Fibroblast of skin of abdomen (primary cell): ENCODE measurements at places on chromosomes 7 and 10.

DNA sequence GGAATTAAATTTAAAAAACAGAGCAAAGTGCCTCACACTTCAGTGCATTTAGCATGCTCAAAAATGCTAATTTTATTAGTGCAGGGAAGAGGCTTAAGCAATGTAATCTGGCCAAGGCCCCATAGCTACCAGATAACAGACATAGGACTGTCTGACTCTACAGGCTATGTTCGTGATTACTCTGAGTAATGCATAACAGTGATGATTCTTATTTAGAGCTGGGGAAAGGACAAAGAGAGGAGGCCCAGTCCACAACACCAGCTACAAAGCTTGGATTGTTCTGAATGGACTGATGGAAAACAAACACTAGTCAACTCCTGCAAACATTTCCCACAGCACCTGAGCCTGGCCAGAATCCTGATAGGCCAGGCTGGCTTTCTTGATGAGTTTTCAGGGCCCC is 8.4 kb upstream of the CH25H start:
- DNase-seq = no peak

- DNase-seq = no peak
These were observed 41.1 kb upstream of the NFKB2 start for GRCh38 chr10:102354451-102354850.

DNA sequence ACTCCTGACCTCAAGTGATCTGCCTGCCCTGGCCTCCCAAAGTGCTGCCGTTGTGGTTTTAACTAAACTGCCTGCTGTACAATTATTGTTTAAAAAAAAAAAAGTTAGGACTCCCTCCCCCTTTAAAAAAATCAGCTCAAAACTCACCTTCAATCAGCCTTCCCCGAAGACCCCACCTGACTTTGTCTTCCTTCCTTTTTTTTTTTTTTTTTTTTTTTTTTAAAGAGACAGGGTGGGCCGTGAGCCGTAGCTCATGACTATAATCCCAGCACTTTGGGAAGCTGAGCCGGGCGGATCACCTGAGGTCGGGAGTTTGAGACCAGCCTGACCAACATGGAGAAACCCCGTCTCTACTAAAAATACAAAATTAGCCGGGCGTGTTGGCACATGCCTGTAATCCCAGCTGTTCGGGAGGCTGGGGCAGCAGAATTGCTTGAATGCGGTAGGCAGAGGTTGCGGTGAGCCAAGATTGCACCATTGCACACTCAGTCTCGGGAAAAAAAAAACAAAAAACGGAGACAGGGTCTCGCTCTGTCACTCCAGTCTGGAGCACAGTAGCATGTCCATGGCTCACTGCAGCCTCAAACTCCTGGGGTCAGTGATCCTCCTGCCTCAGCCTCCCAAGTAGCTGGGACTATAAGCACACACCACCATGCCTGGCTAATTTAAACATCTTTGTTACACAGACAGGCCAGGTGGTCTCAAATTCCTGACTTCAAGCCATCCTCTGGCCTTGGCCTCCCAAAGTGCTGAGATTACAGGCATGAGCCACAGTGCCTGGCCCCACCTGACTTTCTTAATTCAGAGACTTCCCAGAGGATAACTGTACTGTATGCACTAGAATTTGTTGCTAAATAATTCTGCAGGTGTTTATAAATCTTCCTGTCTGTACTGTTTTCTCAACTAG is 3.2 kb downstream of the FIS1 start:
- DNase-seq = no peak

DNA sequence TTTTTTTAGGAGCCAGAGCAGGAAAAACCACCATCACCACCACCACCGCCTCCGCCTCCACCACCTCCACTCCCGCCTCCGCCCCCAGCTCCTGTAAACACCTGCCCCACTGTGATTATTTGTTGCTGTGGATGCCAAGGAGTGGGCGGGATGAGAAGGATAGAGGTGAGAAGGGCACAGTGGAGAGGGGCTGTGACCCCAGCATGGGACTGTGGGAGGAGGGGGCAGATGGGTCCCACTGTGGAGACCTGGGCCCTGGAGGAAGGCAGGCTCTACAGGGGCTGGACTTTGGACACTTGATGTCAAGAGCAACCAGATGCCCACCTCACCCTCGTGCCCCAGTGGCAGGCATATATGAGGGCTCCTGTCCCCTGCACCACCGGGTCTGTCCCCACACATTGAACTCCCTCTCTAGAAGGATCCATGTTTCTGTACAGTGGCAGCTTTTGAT is 24.7 kb downstream of the ANTXRL start:
- no peak for DNase-seq

DNA sequence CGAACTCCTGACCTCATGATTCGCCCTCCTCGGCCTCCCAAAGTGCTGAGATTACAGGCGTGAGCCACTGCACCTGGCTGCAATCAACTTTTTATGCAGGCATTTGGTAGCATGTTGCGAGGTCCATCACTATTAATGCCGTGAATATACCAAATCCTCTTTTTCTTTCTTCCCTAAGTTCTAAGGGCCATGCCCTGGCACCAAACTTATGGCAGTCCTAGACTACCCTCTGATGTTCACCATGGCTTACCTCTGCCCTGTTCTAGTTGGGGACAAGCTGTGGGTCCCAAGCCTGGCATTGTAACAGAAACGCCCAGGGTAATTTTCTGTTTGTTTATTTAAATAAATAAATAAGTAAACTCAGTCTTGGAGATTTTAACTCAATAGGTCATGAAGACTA is 13.3 kb downstream of the PRSS2 start:
- DNase-seq = no peak

- DNase-seq = peak; percentile 44
These were observed 260.1 kb downstream of the BMPER start for GRCh38 chr7:34165466-34165865.

DNA sequence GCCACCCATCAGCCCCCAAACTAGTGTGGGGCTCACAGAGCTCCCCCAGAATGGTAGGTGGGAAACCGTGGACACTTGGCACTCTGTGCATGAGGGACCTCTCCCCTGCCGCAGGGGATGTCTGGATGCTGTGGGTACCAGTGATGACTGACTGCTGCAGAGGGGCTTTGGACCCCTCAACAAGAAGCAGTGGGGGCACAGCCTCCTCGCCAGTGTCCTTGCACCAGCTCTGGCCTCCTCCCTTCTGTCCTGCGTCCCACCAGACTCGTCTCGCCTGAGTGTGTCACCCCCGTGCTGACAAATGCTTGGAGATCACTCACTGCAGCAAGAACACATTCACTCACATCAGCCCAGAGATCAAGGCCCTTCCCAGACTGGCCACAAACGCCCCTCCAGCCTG is 37.3 kb upstream of the R3HCC1L start:
- DNase-seq = no peak

DNA sequence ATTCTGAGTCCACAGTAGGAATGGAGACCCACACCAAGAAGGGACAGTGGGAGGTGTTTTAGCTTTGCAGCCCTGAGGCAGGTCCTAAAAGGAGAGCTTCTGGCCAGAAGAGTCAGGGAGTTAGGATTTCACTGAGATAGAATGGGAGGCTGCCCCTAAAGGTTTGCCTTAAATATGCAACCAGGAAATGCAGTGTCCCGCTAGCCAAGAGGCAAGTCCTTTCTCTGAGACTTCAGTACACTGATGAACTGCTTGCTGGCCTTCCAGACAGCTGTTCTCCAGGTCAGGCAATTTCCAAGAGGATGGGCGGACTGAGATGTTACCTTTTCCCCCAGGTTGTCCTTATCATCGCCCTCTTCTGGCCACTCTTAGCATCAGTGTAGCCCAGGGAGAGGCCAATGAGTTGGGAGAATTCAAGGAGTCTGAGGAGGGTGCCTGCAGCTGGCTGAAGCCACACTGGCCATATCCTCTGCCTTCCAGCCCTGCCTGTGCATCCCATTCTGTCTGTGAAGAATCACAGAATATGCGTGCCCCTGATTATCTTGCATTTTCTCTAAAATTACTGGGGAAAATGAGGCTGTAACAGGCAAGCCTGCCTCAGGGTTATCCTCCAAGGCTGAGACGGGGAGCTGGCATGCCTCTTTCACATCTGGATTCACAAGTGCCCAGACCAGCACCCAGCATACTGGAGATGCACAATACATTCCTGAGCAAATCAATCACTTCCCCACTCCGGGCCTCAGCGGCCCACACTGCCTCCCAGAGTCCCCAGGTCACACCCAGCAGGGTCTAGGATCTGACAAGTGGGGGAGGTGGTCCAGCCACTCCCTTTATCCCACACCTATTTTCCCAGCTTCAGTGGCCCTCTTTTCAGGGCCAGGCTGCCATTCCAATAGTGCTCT is 2.4 kb downstream of the TLL2 start:
- peak; percentile 15 for DNase-seq

DNA sequence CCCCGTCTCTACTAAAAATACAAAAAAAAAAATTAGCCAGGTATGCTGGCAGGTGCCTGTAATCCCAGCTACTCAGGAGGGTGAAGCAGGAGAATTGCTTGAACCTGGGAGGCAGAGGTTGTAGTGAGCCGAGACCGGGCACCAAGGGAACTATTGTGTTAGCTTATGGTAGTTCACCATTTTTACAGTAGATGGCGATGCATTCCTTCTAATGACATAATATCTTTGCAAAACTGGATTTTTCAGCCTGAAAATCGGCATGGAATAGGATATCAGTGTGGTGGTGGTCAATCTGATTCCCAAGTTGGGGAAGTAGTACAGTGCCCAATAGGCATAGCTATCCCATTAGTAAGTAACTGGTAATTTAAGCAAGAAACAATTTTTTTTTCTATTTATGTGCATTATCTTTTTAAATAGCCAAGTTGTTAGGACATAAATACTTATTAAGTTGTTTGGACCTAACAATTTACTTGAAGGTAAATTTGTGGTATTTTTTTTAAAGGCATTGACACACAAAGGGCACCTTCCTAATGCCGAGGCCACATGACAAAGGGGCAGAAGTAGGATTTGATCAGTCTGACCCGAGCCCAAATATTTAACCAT is 17.6 kb upstream of the IMPDH1 start:
- peak; percentile 54 for DNase-seq

GRCh38 chr7:142349670-142350405 is 92.0 kb upstream of the PRSS58 start:
- no peak for DNase-seq

GRCh38 chr7:107387573-107388219 is 82.2 kb upstream of the GPR22 start:
- peak; percentile 78 for DNase-seq

- peak; percentile 62 for DNase-seq
These were observed 53.0 kb upstream of the SEMA3A start for GRCh38 chr7:84247591-84247990.

DNA sequence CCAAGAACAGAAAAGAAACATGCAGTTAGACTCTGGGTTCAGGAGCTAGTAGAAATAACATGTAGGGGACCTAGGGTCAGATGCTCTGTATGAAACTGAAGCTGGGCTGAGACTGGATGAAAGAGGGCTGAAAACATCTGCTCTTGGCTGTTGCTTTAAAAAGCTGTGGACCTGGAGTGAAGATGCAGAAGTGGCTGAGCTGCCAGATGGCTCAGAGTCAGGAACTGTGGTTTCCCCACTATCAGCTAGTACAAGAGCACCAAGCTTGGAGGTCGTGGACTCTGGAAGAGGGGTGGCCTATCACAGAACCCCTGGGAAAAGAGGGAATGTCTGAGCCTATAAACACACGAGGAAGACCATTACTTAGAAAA is 5.9 kb downstream of the ADK start:
- no peak for DNase-seq

- no peak for DNase-seq
These were observed 38.9 kb upstream of the AMPH start for GRCh38 chr7:38669965-38670520.

DNA sequence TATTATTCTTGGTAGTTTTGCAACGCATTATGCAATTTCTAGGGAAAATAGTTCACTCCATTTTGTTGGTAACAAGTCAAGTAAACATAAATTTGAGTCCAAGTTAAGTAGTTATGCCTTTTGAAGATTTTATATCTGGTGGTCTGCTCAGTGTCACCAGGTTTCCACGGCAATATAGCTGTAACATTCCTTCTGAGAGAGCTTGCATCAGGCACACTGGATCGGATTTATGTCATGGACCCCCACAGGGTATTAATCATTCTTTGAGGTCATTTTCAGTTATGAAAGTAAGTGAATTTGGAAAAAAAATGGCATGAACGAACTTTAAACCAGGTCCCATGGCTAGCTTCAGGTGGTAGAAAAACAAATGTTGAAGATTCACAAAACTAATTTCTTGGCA is 136.3 kb downstream of the POLR1F start:
- no peak for DNase-seq

DNA sequence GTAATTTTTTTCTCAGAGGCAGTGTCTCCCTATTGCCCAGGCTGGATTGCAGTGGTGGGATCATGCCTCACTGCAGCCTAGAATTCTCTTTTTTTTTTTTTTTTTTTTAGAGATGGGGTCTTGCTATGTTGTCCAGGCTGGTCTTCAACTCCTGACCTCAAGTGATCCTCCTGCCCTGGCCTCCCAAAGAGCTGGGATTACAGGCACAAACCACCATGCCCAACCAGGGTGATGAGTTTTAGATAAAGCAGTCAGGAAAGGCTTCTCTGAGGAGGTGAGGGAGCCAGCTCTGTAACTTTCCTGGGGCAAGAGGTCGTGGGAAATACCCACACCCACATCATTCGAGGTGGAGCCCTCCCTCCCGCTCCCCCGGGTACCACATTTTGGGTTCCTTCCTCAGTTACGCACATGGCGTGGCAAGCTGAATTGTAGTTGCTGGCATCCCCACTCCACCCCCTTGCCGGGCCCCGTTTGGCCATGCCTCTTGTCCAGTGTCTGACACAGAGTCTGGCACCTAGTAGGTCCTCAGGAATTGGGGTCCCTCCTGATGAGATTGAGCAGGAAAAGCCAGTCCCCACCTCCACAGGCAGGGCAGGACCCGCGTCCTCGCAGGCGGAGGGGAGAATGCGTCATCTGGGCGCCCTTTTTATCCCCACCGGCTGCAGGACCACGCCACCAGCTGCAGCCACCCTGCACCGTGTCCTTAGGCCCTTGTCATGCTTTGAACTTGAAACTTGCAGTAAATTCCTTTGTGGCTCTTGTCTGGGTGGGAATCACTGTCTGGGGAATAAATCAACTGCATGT is 43.4 kb downstream of the CLIP2 start:
- DNase-seq = no peak

- DNase-seq = no peak
These were observed 38.2 kb downstream of the PRSS2 start for GRCh38 chr7:142808802-142809583.

- no peak for DNase-seq
These were observed 318.5 kb downstream of the INHBA start for GRCh38 chr7:41384418-41384817.

DNA sequence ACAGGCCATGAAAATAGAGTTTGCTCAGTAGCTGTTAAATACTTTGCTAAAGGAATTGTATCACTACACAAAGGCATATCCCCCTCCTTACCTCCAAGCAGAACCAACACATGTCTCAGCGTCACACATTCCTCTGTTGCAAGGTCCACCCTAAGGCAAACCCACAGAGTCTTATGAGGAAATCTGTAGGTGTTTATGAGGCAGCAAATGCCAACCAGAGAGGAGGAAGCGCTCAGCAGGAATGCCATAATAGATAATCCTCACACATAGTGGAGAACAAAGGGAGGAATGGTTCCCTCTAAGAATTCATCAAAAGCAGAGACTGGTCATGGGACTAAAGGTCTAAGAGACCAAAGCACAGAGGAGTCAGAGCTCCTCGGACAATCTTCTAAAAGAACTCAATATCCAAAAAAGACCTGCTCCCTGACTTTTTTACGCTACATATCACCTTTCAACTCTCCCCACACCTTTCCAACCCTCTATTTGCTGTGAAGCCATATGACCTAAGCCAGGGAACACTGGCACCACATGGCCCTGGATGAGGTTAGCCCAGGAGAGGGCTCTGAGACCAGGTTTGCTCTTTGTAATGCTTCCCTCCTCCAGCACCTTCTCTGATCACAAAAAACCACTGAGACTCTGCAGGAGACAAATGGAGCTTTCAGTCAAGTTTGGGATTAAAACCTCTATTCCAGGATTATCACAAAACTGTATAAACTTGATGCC is 7.3 kb downstream of the SLC25A13 start:
- DNase-seq = no peak

- no peak for DNase-seq
These were observed 52.4 kb upstream of the TNRC18 start for GRCh38 chr7:5476001-5476400.
